ENCODE measurements at places on chromosomes 4 and X.
A peak's percentile ranks its signal among the peaks of the same experiment; 100 is the strongest.

- no peak for DNase-seq
These were observed 38.0 kb downstream of the PTTG2 start for GRCh38 chr4:37998226-37998625.

DNA sequence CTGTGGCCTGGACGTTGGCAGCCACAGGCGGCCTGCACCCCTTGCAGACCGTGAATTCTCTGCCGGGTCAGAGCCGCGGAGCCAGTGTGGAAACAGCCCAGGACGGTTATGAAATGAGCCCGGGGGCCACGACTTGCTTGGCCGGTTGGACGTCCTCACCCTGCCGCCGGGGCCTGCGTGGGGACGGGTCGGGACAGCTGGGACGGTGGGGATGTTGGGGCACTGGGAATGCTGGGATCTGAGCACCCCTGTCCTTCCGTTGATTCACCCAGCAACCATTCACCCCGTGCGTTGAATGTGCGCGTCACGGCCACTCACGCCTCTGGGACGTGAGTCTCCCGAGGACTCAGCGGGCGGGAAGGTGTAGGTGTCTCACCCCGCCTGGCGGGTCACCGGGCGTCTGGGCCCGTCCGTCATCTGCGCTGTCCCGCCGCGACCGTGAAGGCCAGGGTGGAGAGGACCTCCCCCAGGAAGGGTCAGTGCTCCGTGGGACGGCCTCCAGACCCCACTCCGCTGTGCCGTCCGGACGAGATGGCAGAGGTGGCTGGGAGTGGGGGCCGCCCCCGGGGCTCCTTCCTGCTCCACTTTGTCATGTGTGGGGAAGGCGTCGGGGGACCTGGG is 4.5 kb upstream of the PLCXD1 start:
- DNase-seq: no peak

GRCh38 chr4:175431694-175432093 is 380.4 kb downstream of the GPM6A start:
- DNase-seq: no peak

DNA sequence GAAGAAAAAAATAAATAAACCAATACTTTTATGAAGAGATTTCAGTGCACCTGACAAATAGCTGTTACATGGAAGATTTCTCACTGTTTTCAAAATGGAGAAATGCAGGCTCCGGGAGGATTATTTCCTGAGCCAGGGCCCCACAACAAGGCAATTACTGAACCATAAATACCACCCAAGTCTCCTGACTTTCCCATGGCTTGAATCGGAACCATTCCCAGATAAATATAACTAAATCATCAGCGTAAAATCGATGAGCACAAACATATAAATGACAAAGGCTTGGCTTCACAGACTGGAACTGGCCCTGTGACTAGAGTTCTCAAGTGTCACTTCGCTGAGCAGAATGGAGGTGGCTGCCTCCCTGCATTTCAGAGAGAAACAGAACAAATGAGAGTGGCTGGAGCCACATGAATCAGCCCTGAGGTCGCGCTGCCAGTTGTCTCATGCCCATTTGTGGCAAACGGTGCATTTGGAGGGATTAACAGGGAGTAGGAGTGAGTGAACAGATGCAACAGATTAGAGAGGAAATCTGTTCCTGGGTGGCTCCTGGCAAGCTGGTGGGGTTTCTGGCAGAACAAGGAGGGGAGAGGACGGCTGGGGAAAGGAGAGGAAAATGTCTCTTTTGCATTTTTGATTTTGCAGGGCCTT is 57.3 kb upstream of the STIM2 start:
- no peak for DNase-seq

DNA sequence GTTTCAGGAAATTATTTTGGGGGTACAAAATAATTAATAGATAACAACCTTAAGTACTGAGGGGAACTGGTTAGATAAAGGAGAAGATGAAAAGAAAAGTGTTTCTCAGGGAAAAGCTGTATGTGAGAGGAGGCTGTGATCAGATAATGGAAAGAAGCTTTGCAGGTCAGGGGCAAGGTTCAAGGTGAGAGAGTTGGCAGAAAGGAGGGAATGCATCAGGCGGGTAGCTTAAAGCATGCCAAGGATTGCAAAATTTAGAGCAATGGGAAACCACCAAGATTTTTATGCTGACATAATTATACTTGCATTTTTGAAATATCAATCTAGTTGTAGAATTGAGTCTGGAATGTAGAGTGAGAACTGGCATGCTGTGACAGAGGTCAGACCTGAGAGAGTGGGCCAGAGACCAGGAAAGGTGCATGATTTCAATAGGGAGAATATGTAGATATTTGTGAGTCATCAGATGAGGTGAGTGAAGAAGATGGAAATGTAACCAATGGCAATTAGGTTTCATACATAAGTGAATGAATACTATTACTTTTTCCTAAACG is 508.7 kb downstream of the TRIML1 start:
- no peak for DNase-seq

GRCh38 chr4:10160281-10160856 is 43.8 kb upstream of the WDR1 start:
- peak; percentile 4 for DNase-seq

DNA sequence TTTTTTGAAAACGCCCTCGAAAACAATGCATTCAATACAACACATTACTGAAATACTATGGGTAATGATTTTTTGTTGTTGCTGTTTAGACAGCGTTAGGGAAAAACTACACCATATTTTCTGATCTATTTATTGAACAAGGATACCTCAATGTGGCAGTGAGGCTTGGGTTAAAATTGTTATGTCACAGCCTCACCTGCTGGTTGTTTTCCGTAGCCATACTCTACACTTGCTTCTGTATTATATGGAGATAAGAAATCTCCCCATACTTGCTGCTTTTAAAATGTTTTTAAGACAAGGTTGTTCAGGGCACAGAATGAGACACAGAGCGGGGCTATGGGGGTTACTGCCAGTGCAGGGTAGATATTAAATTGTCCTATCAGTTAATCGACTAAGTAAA is 221.6 kb upstream of the FTHL17 start:
- DNase-seq: no peak

DNA sequence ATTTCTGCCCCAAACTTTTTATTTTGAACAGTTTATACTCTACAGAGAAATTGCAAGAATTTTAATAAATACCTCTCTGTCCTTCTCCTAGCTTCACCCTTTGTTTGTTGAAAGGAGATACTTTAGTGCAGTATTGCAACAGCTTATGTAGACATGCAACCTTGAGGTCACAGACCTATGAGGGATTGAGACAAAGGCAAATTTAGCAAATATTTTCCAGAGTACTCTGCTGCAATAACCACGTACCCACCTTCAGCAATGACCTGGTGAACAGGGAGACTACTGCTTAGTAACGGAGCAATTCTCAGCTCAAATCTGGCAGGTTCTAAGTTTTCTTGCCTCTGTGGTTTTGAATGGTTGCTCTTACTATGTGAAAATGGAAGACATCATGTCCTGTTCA is 13.2 kb downstream of the FGA start:
- DNase-seq: no peak

GRCh38 chr4:177582992-177583391 is 140.8 kb upstream of the AGA start:
- no peak for DNase-seq

DNA sequence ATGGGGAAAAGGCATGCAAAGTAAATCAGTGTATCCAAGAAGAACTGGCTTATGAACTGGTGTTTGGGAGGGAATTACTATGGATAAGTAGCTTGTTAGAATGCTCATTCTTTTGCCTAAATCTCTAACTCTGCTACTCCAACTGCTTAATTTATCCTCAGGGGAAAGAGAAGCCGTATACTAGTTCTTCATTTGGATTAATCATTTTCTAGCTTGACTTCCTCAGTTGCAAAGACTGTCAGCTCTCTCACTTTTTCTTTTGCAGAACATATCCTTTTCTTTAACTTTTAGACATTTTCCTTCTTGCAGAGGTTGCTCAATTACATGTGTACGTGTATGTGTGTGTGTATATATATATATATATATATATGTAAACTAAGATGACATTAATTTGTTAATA is 21.9 kb downstream of the GPRIN3 start:
- no peak for DNase-seq

GRCh38 chr4:78074759-78075158 is 17.6 kb downstream of the FRAS1 start:
- no peak for DNase-seq

GRCh38 chrX:112851161-112851779 is 10.6 kb upstream of the AMOT start:
- no peak for DNase-seq

DNA sequence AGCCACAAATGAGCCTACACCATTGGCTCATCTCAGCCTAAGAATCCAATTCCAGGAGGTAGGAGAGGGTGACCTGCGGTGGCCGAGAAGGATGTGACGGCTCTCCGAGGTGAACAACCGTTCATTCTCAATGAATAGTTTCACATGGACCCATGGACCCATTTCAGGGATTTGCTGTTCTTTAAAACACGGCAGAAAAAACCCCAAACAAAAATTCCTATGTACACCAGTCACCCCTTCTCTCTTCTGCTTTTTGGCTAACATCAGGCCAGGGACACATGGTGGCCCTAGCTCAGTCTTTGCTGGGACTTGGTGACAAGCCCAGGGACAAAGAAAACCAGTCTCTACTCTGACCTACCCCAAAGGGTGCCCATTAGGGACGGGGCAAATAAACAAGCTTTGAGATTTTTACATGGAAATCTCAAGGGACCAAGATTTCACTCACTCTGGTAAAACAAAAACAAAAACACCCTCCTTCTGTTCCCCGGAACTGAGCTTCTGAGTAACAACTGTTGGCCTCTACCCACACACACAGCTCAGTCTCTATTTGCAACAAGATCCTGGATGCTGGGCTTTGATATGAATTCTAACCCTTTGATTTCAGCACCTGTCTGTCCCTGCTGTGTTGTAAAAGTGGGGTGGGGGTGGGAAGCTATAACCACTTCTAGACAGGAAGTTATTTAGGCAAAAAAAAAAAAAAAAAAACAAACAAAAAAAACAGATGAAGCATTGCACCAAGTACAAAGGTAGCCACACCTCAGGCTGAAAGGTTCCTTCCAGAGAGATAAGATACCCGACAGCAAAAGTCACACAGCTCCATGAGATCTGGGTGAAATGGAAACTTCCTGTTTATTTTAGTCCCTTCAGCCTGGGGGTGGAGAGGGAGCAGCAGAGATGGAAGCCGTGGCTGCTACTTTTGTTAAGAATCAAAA is 49.0 kb downstream of the DDX3X start:
- no peak for DNase-seq

DNA sequence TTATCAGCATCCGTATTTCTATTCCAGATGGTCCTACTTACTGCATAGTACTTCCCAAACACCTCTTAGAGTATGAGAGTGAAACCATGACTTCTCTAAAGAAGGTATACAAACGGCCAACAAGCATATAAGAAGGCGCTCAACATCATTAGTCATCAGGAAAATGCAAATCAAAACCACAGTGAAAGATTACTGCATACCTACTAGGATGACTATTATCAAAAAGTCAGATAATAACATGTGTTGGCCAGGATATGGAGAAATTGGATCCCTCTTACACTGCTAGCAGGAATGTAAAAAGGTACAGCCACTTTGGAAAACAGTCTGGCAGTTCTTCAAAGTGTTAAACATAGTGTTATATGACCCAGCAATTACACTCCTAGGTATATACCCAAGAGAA is 215.3 kb upstream of the CXorf66 start:
- no peak for DNase-seq

GRCh38 chr4:173519111-173520101 is 10.6 kb downstream of the HAND2 start:
- DNase-seq: no peak

GRCh38 chrX:48971249-48972219 is at the start of gene KCND1:
KCND1 (minus strand) TSS chrX:48971844; CDS start chrX:48970271, 1,573 bp downstream.
- peak; percentile 51 for DNase-seq

DNA sequence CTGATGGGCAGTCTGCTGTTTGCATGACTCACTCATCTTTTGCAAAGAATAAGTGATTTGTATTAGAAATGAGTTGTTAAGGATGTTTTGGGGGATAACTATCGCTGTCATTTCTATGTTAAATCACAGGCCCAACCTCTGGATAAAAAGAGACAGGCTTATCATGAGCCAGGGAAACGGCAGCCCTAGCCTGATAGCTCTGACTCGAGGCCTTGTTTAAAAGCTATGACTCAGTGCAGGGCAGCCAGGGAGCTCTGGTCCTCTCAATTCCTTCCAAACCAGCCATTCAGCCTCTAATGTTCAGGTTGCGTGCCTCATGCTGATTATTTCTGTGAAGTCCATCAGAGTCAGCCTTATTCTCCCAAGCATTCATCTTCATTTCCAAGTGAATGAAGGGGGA is 305.9 kb upstream of the HAND2 start:
- no peak for DNase-seq

DNA sequence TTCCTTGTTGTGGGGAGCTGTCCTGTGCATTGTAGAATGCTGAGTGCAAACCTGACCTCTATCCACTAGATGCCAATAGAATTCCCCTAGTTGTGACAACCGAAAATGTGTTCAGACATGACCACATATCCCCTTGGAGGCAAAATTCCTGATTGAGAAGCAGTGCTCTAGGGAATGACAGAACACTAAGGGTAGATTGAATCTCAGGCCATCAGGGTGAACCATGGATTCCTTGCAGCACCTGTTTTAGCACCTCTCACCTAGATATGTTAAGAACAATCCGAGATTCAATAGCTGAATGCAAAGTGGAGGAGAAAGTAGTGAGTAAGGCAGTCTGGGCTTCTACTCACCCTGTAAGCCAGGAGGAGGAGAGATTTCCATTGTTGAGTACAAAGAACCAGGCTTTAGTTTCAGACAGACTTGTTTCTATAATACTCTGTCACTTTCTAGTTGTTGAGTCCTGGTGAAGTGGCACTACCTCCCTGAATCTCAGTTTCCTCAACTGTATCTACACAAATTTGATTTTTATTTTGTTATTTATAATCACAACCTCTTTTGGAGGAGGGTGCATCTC is 111.0 kb upstream of the RAP2C start:
- no peak for DNase-seq

DNA sequence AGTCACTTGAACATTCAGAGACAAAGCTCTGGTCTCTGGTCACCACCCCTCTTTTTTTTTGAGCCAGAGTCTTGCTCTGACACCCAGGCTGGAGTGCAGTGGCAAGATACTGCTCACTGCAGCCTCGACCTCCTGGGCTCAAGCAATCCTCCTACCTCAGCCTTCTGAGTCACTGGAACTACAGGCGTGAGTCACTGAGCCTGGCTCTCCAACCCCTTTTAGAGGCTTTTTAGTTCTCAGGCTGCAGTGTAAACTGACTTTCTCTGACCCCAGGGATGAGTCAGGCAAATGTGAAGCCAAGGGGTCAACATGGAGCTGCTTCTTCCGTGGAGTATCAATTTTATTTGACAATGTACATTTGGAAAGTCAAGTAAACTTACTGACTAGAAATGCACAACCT is 229.2 kb downstream of the PTTG2 start:
- no peak for DNase-seq

DNA sequence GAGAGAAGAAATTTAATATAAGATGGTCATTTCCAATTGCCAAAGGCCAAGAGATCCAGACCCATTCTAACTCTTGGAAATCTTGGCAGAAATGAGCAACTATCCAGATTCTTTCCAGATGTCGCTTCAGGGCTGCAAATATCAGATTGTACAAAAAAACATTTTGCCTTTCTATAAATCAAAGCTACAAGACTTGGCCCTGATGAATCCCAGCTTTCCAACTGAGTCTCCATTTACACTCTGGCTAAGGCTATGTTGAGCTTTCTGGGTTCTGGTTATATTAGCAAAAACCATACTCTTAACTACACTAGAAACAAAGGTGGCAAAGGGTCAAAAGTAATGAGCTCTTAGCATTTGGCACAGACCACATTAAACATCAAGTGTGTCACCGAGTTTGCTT is 345.8 kb downstream of the OPHN1 start:
- DNase-seq: no peak

Data from NCI-H1105 treated with DMSO at 0.1 percent for 48 hours (cell line).